Fibroblast of gingiva (primary cell): ENCODE measurements at places on chromosomes 13 and 19.

DNA sequence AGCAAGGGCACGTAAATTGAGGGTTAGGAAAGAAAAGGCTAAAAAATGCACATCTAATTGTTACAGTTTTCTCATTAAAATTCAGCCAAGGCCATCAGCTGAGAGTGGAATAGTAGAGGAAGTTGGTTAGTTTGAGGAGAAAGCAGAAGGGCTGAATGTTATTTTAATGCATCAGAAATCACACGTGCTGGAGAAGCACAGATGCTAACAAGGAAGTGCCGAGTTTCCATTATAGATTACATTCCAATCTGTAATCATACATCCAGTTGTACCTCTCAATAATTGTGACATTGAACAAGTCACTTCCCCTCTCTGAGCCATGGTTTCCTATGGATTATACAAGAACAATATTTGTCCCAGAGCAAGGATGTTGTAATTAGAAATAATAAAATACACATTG is 25.1 kb downstream of the FPR3 start:
- DNase-seq = no peak

DNA sequence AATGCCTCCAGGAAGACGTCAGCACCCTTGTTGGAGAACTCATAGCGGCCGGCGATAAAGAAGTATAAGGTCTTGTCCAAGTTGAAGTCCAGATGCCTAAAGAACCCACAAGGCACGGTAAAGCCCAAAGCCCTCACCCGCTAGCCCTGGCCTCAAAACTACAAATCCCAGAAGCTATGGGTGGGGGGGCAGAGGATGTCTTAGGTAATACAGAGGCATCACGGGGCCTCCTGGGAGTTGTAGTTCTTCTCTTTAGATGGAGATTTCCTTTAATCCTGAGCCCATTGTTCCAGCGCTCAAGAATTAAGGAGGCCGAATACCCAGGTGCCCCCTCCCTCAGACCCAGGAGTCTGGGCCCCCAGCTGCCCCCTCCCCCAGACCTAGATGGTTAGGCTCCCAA is 10.8 kb downstream of the GYS1 start:
- DNase-seq = no peak

DNA sequence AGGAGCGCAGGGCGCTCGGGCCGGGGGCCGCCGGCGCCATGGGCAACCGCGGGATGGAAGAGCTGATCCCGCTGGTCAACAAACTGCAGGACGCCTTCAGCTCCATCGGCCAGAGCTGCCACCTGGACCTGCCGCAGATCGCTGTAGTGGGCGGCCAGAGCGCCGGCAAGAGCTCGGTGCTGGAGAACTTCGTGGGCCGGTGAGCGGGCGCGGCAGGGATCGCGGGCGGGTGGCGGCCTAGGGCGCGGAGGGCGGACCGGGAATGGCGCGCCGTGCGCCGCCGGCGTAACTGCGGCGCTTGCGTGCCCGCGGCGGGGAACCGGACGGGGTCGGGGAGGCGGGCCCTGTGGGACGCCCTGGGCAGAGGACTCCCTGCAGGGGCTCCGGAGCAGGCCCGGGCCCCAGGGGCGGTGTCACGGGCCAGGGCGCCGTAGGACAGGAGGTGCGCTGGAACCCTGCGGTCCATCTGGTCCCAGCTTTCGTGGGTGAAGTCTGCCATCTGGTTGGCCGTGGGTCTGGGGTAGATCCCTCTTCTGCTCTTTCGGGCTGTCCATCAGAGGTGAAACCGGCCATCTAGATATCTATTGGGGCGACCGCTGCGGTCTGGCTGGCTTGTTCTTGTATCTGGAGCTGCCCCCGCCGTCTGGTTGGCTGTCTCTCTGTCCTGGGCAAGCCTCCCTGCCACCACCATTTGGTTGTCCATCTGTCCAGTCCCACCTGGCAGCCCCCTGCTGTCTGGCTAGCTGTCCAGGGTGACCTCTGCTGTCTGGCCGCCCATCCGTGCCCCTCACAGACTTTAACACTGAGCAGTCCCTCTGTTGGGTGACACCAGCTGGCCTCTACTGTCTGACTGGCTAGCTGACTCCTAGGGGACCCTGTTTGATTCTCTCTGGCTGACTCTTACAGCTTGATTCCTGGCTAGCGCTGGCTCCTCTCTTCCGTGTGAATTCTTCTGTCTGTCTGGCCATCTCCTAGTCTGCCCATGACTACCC is 622 bp downstream of the DNM2 start:
- DNase-seq = peak; percentile 32

- no peak for DNase-seq
Observed at GRCh38 chr19:19445911-19446361, 40.5 kb downstream of the GATAD2A start.

DNA sequence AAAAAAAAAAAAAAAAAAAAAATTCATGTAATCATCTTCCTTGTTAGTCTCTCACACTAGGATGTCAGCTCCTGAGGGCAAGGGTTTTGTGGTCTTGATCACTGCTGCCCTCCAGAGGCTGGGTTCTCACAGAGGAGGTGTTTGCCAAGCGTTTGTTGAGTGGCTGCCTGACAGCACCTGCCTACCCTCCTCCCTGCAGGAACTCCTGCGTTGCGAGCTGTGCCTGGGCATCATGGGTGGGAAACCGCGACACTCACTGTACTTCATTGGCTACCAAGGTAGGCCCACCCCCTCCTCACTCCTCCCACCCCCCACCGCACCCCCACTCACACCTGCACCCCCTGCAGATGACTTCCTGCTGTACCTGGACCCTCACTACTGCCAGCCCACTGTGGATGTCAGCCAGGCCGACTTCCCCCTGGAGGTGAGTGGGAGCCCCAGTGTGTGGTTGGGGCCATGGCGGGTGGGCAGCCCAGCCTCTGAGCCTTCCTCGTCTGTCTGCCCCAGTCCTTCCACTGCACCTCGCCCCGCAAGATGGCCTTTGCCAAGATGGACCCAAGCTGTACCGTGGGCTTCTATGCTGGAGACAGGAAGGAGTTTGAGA is 8.1 kb downstream of the ATG4D start:
- DNase-seq = no peak

DNA sequence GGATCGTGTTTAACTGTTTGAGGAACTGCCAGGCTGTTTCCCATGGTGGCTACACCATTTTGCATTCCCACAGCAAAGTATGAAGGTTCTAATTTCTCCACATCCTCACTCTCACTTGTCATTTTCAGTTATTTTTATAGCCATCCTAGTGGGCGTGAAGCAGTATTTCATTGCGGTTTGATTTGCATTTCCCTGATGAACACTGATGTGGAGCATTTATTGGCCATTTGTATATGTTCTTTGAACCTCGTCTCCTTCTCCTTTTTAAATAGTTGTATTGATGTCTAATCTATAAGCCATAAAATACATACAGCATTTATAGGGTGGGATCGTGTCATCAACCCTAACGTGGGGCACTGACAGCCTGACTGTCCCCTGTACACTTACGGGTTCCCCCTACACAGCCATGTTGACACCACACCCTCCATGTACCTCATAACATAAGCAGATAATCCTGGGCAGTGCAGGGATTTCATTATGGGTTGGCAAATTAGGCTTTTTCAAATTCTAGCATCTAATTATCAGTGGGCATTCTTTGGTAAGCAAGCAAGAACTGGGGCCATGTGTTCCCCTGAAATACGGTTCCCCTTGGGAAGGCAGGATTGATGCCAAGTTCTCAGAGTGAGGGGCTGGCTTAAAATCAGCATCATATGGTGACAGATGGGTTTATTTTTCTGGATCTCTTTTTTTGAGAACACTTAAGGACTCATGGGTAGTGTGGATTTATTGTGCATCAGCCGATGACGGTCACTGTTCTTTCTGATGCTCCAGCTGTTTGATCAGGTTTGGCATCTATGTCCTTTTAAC is 11.6 kb upstream of the ZBTB45 start:
- no peak for DNase-seq

- peak; percentile 68 for DNase-seq
Observed at GRCh38 chr19:48963371-48964204, 1.5 kb upstream of the FTL start.

- no peak for DNase-seq
Observed at GRCh38 chr13:112833551-112834257, 135.3 kb upstream of the MCF2L start.

DNA sequence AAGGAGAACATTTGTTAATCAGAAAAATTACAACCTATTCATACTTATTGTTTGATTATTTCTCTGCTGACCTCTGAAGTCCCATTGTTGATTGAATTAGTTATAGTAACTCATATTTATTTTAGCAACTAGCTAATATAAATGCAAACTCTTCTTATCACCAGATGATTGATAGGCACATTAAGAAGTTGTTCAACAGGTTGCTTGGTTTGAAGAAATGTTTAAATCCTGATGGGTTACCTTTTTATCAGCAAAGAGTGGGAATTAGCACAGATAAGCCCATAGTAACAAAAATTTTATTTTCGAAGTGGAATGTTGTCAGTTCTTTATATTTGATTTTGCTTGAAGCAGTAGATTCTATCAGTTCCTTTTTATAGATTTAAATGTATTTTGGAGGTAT is 44.4 kb downstream of the KLF5 start:
- DNase-seq = no peak

DNA sequence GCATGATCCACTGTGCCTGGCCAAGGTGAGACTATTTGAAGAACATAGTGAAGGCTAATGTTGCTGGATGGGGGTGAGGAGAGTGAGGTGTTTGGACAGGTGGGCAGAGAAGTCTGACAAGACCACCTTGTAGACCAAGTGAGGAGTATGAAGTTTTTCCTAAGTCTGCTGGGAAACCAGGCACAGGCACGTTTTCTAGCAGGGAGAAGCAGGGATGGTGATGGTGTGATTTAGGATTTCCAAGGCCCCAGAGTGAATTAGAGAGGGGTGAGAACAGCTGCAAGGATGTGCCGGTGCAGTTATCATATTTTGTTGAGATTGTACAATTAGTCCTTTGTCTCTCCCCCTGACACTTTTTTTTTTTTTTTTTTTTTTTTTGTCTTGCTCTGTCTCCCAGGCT is 5.6 kb upstream of the PKN1 start:
- no peak for DNase-seq

DNA sequence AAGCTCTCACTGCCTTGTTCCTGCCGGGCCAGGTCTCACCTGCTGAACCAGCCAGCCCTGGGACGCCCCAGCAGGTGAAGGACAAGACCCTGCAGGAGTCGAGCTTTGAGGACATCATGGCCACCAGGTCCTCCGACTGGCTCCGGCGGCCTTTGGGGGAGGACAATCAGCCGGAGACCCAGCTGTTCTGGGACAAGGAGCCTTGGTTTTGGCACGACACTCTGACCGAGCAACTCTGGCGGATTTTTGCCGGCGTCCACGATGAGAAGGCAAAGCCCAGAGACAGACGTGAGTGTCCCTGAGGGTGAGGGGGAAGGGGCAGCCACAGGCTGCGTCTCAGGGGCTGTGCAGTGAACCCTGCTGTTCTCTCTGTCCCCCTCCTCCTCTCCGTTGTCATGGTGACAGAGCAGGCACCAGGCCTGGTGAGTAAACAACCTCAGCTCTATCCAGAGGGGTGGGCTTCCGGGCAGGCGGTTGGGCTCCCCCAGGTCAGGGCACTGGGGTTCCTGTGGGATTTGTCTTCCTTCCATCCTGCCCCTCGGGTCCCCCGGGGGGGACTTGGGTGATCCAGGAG is 9.7 kb downstream of the TLE6 start:
- DNase-seq = no peak

DNA sequence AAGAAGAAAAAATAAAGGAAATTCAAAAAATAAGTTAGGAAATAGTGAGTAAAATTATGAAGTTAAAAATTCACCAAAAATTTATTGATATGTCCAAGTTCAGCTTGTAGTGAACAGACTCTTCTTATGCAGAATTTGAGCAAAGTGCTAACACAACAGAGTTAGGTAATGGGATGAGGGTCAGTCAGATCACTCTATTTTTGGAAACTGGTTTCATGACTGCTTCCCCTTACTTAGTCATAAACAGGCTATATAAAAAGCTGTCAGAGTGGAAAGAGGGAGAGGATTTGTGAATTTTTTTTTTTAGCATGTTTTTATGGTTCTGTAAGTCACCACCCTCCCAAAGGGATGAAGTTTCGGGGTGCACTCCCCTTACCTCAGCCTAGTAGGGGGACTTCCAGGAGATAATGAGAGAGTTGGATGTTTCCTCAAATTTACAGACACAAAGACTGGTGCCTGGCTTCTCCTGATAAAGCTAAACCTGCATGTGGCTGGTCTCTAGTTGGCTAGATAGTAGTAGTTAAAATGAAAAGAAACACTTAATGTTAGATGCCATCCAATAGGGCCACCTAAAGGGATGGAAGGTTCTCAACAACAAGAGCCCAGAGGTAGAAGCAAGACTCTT is 4.5 kb downstream of the CPB2 start:
- DNase-seq = no peak

DNA sequence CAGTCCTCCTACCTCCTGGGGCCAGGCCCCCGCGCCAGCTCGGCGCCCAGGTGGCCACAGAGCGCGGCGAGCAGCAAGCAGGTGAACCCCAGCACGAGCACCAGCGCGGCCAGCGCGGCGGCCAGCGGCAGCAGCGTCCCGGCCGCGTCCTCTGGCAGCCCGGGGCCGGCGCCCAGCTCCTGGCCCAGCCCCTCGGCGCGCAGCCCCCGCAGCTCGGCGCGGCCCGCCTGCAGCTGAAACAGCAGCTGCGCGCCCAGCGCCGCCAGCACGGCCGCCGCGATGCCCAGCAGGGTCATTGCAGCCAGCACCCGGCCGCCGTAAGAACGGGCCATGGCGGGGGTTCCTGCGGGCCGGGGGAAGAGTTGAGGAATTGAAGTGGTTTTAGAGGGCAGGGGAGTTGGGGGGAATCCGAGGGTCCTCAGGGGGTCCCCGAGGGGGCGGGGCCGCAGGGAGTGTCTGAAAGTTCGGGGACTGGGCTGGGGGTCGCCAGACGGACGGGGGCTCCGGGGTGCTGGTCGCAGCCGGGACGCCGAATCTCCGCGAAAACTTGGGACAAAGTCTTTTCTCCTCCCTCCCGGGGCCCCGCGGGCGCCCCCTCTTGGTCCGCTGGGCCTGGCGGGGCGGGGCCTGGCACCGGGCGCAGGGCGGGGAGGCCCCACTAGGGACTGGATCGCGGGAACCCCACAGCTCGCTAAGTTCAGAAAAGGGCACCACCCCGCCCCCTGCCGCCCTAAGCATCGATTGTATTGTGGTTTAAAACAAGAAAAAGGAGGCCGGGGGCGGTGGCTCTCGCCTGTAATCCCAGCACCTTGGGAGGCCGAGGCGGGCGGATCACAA is at the start of gene TMEM221:
Gene TMEM221, minus strand, starts transcription at position 538 of the 837 bp plus-strand sequence. Its CDS starts 206 bp downstream, at position 332.
- no peak for DNase-seq

- DNase-seq = no peak
Observed at GRCh38 chr19:34416021-34416545, 11.9 kb downstream of the PDCD2L start.

DNA sequence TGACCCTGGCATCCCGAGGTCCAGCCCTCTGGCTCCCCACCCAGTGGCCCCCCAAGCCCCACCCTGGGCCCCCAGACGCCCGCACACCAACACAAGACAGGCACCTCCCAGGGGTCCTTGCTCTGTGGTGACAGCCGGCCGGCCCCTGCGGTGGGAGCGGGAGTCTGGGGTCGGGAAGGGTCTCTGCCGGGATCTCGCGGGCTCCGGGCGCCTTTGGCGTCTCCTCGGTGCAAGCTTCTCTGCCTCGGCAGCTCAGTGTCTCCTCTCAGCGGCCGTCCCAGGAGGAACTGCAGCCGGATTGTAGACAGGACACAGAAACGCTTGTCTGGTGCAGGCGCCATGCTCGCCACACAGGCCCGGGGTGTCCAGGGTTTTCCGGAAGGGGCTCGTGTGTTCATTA is 43.7 kb downstream of the TMEM255B start:
- no peak for DNase-seq

GRCh38 chr19:18306888-18307260 is 16.0 kb downstream of the LSM4 start:
- no peak for DNase-seq
